ENCODE measurements at places on chromosomes 2 and 18.

DNA sequence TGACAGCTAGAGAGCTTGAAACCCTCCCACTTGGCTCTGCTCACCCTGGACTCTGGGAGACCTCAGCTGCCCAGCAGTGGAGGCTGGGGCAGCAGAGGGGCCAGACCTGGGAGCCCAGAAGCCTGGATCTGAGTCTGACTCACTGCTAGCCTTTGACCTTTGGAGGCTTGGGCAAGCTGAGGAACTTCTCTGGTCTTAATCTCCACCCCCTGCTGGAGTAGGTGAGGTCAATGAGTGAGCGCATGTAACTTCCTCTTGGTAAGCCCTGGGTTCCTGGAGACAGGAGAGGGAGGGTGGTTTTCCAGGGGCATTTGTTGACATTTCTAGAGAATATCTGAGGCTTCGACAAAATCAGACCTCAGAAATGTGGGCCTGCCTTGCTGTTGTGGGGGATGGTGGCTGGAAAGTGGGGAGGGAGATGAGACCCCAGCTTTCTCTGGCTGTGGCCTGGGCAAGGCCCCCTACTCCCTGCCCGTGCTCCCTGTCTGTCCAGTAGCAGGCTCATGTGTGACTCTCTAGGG lies 73.0 kb upstream of the YWHAQ start:
- no peak for DNase-seq

- no peak for DNase-seq
Observed at GRCh38 chr2:16102976-16103380, 162.6 kb downstream of the MYCN start.

DNA sequence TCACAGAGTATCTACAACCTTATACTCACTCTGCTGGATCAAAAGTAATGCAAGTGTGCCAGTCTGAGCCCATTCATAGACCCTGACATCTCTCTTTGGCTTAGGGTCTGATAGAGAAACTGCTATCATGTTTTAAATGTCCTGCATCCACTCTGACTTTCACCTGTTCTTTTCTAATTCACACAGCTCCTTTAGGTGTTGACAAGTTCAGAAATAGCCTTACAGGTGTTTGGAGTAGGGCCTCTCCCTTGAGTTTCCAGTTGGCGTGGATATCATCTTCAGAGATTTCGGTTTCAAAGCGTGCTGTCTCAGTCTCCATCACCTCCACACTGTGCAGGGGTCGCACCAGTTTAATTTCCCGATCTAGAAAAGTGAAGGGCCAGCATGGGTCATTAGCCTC lies 150.3 kb downstream of the PLEKHA3 start:
- no peak for DNase-seq

GRCh38 chr2:74007121-74007520 lies 22.4 kb downstream of the TET3 start:
- no peak for DNase-seq

DNA sequence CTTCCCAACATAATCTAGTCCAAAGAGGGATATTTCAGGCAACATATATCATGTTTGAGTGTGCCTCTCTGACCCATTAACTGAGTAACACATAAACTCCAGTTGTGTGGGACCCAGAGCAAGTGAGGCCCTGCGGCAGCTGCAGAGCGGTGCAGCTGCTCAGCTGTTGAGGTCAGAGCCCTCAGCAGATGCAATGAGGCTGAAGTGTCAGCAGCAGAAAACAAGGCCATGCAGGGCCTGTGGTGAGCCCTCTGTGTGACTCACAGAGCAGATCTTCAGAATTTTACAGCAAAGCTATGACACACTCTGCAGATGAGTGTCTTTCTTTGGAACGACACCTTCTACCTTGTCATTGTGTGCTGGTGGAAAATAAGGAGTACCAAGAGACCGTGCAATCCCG lies 168.5 kb downstream of the CBLN2 start:
- DNase-seq: no peak

GRCh38 chr2:70029814-70030409 lies 57.4 kb upstream of the PCBP1 start:
- DNase-seq: no peak

- DNase-seq: no peak
Observed at GRCh38 chr2:6080932-6081753, 389.0 kb downstream of the SOX11 start.

DNA sequence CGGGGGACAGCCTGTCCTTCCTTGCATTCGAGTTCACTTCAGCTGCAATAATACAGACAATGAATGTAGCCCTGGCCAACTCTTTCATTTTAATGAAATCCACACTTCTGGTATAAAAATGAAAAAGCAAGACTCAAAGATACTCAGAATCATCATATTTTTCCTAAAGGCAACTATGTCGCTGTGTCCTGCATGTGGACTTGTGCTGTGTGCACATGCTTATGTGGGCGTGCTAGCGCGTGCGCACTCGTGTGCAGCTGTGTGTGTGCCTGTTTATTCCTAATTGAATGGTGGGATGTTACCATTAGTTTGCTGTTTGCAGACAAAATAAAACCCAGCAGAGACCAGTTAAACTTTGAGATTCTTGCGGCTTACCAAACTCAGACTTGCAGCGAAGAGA lies 49.6 kb downstream of the SMIM21 start:
- DNase-seq: no peak

- no peak for DNase-seq
Observed at GRCh38 chr2:197308585-197308984, 2.0 kb downstream of the ANKRD44 start.

DNA sequence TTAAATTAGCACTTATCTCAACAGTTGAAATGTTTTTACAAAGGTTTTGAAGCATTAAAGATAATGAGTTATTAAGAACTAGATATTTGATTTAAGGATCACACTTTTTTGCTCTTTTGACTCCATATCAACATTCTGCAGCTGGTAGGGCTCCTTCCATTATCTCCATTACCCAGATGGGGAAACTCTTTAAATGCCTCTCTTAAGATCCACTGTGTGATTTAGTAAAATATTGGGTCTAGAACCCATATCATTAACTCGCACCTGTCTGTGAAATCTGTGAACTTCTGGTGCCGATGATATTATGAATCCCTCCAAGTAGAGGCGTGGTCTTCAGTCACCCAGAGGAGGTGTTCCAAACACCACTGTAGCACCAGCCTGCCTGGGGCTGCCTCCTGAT lies 466.2 kb downstream of the TSN start:
- DNase-seq: no peak

DNA sequence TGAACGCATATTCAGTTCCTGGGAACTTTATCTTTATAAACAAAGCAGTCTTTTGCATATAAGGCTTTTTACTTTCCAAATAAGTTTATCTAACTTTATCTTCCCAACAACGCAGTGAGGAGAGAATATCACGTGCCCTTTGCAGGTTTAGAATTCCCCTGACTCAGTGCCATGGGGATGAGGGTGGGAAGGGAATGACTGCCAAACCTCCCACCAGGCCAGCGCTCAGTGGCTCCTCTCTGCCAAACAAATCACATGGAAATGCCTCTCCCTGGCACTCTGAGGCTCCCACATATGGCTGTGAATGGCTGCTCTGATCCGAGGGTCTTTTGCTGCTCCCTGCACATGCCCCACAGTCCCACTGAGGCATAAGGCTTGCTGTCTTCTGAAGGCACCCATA lies 158.3 kb downstream of the DNAH6 start:
- no peak for DNase-seq

DNA sequence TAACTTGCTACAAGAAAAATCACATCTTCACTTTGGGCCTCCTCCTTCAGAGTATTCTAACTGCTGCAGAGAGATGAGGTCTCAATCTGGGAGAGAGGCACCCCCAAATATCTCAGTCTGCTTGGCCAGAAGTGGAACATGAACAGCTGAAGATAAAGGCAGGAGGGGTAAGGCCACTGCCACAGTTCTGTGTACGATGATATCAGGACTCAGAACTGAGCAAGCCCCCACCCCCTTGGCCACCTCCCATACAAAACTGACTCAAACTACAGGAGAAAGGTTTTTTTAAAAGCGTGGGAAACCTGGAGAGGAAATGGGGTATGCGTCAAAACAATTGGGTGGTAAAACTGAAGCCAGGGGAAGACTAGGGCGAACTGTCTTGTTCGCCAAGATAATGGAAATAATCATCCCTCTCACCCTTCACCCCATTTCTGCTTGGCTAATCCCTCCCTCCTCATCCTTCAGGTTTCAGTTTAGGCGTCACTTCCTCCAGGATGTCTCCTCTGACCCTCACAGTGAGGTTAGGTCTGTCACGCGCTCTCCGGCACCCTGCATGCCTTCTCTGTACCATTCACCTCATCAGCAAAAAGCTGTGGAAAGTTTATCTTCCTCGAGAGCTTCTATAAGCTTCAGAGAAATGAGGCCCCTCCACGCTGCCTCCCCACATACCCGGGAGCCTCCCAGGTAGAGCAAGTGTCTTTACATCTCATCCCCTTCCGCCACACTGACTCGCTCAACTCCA lies 64.4 kb downstream of the SFXN5 start:
- DNase-seq: no peak

DNA sequence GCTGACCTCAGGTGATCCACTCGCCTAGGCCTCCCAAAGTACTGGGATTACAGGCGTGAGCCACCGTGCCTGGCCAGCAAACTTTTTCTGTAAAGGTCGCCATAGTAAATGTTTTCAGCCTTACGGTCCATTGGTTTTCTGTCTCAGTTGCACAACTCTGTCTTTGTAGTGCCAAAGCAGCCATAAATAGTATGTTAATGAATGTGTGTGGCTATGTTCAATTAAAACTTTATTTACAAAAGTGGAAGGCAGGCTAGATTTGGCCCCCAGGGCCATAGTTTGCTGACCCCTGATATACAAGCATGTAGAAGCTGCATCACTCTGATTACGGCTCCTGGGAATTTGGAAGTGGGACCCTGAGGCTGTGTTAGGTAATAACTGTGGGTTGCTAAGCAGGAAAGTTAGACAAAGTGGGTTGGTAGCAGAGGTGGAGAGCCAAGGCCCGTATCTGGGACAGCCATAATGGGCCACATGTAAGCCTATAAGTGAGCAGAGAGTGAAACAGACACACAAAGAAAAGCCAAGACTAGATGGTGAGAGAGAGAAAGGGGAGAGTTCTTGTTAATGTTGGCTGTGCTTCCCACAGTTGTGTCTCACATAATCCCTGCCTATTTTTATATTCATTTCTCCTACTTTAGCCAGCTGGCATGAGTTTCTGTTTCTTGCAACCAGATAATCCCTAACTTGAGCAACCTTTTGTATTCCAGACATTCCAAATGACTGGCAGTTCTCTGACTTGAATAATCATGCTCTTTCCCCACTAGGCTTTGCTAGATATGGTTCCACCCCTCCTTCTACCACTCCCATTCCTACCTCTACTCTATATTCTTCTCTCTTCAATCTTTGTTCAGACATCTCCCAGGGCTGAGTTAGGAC lies 223.3 kb upstream of the STON1 start:
- no peak for DNase-seq

DNA sequence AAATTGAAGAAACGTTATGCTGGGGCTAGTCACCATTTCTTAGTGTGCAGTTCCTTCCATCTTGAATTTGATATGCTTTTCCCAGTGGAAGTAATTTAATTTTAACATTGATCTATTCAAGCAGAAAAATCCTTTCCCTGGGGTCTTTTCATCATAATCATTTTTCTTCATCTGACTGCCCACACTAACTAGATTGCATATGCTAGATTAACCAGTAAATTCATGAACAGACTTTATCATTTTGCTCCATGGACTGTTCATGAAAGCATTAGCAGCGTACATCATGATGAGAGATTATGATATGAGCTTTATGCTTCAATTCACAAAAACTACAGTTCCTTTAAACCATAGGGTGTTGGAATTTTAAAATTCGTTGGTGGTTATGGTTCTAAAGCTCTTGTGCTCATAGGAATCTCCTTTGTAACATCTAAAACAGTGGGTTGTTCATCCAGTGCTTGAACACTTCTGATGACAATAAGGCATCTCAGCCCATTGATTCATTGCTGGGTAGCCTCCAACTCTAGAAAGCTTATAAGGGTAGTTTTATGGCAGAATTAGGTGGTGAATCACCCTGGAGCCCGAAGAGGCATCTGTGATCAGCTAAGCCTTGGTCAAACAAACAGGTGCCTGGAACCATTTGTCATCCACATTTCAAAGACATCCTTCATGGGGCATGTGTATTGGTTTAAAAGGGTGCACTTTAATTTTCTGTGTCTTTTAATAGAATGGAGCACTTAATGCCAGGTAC lies 77.2 kb upstream of the NDUFV2 start:
- no peak for DNase-seq

- no peak for DNase-seq
Observed at GRCh38 chr2:64405581-64406406, 48.2 kb upstream of the LGALSL start.

GRCh38 chr18:55404832-55405465 lies 183.0 kb downstream of the TCF4 start:
- DNase-seq: no peak

GRCh38 chr18:41150316-41150715 lies 804.7 kb upstream of the PIK3C3 start:
- DNase-seq: no peak

- DNase-seq: no peak
Observed at GRCh38 chr2:10308866-10309265, 6.2 kb downstream of the HPCAL1 start.

DNA sequence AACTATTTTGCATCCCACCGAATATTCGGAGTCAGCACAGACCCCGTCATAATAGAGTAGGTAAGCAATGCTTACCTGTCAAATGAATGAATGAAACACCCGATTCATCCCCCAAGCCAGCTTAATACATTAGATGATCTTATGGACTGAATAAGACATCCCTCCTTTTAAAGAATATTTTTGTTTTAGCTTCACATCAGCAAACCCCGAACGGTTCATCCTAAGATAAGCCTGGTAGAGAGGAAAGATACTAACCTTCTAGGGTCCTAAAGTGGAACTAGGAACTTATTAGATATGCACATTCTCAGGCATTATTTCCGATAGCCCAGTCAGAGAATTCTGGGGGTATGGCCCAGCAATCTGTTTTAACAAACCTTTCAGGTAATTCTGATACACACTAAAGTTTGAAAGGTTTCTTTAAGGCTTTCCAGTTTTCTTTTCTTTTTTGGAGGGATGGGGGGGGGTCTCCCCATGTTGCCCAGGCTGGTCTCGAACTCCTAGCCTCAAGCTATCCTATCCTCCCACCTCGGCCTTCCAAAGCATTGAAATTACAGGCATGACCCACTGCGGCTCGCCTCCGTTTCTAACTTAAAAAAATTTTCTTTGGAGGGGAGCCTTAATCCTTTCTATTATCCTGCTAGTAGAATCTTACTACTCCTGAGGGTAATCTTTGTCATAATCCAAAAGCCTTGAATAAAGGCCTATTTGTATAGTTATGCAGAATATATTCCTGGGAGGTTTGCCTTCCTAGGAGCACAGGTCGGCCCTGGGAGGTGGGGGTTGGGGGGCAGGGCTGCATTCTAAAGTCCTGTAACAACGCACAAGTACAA lies 1.0 kb upstream of the ACTR3 start:
- DNase-seq: no peak

All from stimulated activated CD8-positive, alpha-beta memory T cell treated with anti-CD3 and anti-CD28 coated beads, Interleukin-15, amount 100 ng/mL, for 4 hours (primary cell).